Aorta (tissue), 5 donors: ENCODE measurements at places on chromosomes 2 and 18.

- DNase-seq = no peak
Measured at GRCh38 chr2:238315031-238315595, 5.2 kb upstream of the TRAF3IP1 start.

DNA sequence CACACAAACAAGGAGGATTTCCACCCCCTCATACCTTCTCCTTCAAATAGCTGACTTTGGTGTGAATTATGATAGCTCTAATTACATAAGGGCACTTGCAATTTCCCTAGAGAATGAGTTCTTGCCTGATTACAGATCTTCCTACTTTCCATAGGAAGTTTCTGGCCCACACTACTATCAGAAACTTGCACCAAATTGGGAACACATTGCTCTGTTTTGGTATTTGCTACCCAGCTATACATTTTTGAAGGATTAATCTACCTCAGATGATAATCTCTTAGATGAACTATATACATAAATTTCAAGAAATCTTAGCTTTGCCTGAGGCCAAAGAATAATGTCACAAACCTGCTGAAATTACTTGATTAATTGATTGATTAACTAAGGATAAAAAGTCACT, 4.9 kb downstream of the DCC start:
- no peak for DNase-seq

DNA sequence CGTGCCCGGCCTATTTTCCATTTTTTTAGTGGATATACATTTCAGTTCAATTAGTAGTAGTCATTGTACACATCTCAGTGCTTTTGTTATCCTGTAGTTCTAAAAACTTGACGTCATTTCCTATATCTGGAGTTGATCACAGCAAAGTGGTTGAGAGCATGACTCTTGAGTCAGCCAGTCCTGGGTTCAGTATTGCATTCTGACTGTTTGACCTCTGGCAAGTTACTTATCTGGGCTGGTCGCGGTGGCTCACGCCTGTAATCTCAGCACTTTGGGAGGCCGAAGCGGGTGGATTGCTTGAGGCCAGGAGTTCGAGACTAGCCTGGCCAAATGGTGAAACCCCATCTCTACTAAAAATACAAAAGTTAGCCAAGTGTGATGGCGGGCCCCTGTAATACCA, 50.4 kb upstream of the PPM1B start:
- no peak for DNase-seq

DNA sequence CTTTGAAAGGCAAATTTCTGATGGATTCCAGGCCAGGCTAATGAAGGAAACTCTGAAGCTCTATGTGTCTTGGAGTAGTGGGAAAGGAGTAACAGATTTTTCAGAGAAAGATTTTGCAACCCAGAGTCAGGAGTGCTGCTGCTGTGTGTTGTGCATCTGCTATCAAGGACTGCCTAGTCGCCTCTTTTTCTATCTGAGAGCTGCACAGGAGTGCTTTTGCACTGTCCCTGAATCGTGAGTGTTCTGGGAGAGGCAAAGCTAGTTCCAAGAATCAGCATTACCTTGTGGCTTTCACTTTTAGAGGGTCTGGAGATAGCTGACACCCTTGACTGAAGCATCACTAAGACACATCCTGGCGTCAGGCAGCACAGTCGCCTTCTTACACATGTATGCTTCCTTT, 336.4 kb downstream of the PARD3B start:
- DNase-seq = no peak

DNA sequence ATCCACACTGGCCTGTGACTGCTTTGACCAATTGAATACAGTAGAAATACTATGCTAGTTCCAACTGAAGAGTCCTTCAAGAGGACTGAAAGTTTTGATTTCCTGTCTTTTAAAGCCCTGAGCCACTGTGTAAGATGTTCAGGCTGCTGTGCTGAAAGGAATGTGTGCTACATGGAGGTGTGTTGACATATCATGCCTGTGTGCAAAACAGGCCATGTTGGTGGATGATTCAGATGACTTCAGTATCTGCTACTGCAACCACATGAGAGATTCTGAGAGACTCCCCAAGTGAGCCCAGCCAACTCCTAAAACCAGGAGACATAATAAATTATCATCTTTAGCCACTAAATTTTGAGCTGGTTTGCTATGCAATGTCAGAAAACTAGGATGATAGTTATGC, 662.9 kb downstream of the ZEB2 start:
- no peak for DNase-seq

DNA sequence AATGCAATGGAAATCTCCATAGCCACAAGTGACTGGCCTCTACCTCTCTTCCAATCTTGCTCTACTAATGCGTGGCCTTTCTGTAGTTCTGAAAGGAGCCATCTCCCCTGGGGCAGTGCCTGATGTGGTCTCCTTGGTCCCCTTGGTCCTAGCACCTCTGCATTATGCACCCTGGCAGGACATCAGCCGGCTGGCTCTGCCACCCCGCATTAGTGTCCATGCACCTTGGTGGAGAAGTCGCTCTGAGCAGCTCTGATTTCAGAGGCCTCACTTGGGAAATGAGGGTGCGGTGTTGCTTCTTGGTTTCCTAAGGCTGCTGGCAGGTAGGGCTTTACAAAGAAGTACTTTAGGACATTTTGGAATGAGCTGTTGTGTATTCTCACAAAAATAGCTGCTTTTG, 317.9 kb downstream of the GBX2 start:
- no peak for DNase-seq

GRCh38 chr2:8821276-8822217, 15.9 kb downstream of the KIDINS220 start:
- no peak for DNase-seq

- no peak for DNase-seq
Measured at GRCh38 chr2:139773720-139774277, 993.6 kb upstream of the NXPH2 start.

DNA sequence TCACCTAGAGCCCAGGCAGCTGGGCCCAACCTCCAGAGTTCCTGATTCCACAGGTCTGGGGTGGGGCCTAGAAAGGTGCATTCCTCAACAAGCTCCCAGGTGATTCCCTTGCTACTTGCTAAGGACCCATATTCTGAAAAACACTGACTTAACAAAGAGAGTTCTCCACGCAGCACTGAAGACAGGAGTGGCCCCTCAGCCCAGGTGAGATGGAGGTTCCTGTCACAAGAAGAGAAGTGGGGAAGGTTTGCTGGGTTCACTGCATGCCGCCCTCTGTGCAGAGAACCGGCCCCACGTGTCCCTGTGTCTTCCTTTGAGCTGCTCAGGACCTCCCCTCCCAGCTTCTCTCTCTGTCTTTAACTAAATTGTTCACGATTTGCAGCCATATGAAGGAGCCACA, 201.4 kb upstream of the DDX18 start:
- no peak for DNase-seq

DNA sequence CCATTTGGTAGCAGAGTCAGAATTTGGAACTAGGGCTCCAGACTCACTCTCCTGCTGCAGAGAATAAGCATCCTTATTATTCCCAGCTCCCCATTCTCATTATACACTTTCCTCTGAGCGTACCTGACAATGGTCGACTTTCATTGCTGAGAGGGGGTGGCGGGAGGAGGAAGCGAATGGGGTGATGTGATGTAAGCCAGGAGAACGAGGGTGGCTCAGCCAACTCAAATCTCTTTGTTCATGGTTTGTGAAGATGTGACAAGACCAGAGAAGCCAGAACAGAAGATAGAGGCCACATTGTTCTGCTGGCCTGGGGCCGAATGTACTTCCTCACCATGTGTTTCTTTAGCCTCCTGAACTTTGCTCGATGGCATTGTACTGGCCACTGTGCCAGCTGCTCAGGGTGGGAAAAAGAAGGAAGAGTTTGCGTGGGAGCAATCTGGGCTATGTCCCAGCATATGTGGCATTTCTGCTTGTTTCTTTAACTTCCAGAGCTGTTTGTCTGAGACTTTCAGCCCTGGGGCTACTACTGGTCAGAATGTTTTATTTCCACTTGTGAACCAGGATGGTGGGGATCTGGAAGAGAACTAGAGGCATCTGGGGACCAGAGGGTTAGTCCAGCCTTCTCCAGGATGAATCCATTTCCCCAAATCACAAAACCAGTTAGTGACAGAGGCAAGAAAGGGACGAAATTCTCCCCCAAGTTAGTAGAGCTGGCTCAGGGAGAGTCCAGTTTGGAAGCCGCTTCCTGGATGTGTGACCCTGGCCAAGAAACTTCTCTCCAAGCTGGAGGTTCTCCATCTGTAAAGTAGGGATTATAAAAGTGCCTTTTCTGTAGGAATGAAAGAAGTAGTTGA, 62.6 kb downstream of the MOGAT1 start:
- peak; percentile 60 for DNase-seq

DNA sequence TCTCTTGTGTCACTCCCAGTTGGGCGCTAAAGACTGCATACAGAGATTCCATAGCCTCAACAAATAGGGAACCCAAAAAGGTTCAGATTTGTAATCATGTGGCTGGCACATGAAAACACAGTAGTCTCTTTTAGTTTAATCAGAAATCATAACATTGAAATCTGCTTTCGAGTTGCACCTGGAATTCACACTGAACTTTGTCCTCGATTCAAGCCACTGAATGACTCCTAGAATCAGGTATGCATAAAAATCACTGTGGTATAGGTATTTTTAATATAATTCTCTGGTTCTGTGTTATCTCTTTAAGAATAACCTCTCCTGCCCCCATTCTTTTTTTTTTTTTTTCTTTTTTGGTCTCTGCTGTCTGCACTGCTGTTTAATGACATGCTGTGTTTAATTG, 150.2 kb downstream of the KCNH7 start:
- DNase-seq = no peak

GRCh38 chr2:182302972-182303371, 123.9 kb downstream of the PDE1A start:
- no peak for DNase-seq

DNA sequence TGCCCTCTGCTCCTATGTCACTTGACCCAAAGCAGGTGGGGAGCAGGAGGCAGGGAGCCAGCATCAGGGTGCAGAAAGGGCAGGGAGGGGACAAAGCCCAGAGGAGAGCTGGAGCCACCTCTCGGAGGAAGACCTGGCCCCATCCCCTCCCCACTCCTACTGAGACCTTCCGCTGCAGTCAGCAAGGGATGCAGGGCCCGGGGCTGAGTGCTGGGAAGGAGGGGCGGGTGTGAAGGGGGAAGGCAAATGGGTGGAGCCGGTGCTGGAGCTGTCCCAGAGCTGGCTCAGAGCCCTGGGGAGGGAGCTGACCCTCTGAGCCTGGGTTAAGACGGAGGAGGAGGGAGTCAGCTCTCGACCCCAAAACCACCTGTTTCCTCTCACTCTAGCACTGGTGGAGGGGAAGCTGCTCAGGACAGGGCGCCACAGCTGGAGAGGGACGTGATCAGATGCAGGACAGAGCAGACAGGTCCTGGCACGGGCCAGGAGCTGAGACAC, 33.8 kb downstream of the HS1BP3 start:
- DNase-seq = peak; percentile 89

GRCh38 chr2:9285921-9286320, 79.3 kb downstream of the ASAP2 start:
- DNase-seq = no peak

GRCh38 chr18:24446953-24447538, 13.4 kb upstream of the HRH4 start:
- no peak for DNase-seq

GRCh38 chr2:64273524-64274398, 129.5 kb upstream of the PELI1 start:
- no peak for DNase-seq

DNA sequence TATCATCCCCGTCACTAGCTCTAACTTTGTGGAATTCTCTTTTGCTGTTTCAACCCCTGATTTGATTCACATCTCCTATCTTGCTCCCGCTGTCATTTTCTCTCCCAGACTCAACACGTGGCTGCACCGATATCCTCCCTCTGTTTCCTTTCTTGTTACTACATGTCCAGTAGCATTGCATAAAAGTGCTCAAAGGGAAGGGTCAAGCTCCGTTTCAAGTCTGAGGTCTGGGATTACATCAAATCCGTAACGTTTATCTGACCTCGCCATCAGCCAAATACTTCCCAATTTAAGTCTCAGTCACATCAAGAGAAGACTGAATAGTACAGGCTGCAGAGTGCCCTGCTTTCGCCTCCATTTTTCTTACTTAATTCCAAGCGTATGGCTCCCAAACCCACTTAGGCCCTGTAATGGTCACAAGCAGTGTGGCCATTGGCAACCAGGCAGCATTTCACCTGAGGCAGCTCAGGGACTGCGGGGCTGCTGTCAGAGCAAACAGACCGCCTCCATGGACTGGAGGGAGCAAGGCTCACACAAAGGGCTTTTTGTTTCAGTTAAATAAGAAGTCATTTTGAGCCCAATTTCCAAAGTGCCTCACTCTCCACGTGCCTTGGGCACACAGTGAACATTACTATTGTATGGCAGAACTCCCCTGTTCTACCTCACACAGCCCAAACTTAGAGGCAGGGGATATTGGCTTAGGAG, 217.8 kb downstream of the BCL11A start:
- DNase-seq = no peak
